Daoy (cell line): ENCODE measurements at places on chromosomes 5 and 9.

DNA sequence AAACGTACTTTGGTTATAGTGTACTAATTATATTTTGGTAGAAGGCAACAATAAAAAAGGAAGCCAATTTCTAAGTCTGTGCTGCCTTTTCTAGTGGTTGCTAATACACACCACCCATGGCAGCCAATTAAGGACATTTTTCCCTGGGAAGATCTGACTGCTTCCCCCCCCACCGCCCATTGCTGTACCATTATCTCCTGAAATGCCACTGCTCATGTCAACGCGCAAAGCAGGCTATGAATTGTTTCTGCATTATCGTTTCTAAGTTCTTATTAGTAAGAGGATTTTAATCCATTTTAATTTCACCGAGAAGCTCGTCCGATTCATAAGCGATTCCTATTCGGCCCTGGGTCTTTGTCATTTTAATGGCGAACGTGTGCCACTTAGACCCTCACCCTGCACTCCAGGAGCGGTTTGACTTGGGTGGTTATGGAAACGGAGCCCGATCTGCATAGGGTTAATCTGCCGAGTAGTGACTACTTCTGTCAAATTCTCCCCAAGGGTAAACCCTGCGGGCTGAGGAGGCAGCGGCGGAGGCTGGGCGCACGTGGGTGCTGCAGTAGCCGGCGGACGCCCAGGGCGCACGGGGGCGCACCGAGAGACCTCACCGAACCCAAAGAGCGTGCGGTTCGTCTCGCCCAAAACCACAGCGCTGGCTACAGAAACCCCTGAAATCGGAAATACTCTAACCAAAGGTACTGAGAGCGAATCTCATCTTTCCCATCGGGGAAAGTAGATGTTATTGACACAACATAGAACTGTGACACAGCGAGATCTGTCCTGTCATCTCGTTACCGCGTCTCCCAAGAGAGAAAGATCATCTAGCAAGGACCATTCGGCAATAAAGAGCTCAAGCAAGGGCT, 55.8 kb upstream of the SHC3 start:
- peak; percentile 71 for DNase-seq

DNA sequence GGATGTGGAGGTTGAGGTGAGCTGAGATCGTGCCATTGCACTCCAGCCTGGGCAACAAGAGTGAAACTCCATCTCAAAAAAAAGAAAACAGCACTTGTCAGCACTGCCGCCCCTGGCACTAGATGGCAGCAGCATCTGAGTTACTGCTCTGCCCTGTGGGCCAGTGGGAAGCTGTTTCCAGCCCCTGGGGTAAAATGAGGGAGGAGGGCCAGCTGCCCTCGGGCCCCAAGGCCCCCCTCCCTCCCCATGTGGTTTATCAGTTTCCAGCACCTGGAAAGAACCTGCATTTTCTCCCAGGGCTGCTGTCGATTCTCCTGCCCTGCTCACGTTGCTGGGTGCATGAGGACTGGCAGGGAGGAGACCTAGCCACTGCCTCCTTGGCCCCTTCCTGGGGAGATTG, 13.2 kb upstream of the CEL start:
- peak; percentile 28 for DNase-seq

GRCh38 chr9:15139469-15139868, 167.5 kb downstream of the TTC39B start:
- DNase-seq = no peak

DNA sequence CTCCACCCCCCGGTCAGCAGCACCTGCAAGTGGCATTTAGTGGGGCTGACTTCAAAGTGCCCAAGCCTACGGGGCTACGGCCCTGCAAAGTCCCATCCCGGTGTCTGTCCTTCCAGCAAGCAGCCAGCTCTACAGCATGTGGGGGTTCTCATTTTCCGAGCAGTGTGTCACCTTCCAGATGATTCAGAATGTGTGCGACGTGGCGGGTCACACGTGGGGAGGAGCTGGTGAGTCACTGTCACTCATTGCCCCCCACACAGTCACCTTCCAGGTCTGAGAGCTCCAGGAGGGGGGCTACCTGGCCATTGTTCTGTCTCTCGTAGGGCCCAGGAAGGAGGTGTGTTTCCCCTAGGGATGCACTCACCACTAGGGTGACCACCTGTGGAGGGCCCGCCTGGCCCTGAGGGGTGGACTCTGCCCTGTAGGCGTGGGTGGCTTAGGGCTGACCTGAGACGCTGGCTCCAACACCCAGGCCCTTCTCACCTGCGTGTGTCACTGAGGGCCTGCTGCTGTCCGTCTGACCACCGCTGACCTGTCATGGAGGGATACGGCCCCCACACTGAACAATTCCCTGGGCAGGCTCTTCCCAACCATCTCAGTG, 70.2 kb downstream of the SEMA4D start:
- peak; percentile 65 for DNase-seq

DNA sequence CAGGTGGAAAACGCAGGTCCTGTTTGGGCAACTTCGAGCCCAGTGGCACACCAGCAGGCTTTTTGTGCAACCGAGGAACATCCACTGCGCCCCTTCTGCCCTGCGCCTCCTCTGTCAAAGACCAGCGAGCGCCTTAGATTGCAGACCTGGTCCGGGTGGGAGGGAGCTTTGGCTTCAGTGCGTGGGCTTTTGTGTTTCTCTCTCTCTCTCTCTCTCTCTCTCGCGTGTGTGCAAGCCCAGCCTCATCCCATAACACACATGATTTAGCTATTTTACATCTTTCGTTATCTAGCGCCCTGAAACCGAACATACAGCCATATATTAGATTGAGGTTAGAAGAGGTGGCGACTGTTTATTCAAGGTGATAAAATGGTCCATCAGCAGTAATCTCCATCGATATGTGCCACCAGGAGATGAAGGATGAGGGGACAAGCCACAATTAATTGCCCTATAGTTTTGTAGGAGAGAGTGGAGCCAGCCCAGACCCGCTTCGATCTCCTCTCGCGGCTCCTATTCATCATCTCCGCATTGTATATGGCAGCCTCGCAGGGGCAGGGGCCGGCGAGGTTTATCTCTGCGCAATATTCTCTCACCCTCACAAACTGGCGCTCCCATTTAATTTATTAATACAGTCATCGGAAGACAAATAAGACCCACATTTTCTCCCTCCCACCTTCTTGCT, 5.3 kb downstream of the PRDM6 start:
- DNase-seq = no peak

GRCh38 chr5:80231243-80231642, 24.6 kb downstream of the SERINC5 start:
- peak; percentile 80 for DNase-seq

DNA sequence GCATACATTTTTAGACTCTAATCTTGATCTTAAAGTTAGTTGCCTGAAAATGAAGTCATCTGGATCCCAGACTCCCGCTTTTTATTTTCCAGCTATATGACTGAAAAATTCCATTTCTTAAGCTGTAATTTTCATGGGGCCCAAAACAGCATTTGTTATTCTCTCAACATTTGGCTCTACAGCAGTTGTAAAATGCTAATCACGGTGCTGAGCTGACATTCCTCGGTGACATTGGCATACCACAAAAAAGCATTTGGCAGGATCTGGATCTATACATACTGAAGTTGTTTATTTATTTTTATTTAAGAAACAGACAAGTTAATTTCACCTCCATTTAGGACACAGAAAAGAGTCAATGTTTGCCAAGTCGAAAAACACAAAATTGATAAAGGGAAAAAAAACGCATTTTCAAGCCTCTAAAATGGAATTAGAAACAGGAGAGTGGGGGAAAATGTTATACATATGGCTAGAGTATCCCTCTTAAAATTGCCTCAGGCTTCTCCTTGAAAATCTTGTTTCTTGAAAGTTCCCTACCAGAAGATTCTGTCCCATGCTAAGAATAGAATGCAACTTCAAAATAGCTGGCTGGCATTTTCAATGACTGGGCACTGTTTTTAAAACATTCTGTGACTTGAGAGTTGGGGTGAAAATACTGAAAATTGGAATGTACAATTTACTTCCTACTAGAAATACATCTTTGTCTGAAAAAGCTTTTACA, 207.5 kb upstream of the TBCA start:
- no peak for DNase-seq

- DNase-seq = no peak
Measured at GRCh38 chr5:89480406-89481007, 597.5 kb upstream of the MEF2C start.

- peak; percentile 80 for DNase-seq
Measured at GRCh38 chr9:115115117-115115880, 2.7 kb downstream of the TNC start.

- DNase-seq = no peak
Measured at GRCh38 chr5:16871746-16872339, 64.2 kb downstream of the MYO10 start.

GRCh38 chr9:113269871-113270270, 5.5 kb downstream of the CDC26 start:
- DNase-seq = no peak

DNA sequence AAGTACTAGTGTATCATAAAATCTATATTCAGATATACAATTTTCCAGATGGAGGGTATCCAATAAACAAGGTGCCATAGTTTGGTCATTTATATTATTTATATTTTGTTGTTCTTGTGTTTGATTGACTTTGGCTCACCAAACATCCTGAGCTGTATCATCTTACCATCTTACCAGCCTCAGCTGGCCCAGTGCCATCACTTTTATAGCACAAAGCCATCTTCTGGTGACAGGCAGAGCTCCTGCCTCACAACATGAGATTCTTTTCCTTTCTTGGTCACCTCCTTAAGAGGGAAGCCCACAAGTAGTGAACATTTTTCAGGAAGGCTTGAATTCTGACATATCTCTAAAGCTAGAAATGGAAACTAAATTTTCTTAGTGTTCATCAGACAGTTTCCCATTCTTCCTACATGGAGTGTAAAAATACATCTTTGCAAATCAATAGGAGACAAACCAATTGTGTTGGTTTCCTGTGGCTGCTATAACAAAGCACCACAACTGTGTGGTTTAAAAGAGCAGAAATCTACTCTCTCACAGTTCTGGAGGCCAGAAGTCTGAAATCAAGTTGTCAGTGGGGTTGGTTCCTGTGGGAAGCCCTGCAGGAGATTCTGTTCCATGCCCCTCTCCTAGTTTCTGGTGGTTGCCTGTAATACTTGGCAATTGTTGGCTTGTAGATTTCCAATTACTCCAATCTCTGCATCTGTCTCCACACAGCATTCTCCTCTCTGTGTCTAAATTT, 341.8 kb downstream of the MAN2A1 start:
- DNase-seq = no peak

DNA sequence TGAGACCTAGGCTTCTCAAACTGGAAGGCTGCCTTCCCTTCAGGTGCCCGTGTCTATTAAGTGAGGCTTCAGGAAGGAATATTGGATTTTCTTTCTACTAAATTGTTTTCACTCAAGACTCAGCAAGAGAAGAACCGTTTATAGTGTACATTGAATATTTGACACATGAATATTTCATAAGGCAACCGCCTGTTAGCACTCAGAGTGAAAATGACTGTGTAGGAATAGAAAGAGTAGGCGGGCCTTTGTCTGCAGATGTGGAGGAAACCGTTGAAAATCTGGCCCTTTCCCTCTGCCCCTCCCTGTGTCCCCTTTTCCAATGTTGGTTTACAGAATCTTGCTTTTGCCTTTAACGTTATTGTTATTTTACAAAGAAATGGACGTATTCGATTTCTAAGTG, 6.2 kb downstream of the SAP30L start:
- no peak for DNase-seq

DNA sequence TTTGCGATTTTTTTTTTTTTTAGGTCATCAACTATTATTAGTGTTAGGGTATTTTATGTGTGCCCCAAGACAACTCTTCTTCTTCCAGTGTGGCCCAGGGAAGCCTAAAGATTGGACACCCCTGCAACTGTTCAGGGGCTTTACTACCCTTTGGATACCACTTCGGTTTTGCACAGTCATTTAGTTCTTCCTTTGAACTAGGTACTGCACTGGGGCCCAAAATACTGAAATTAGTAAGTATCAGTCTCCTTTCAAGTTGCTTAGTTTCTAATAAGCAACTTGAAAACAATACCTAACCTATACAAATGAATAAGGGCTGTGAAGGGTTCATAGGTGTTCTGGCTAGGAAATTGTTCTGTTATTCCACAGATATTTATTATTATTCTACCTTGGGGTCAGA, 45.3 kb downstream of the CWC27 start:
- no peak for DNase-seq

GRCh38 chr5:61263561-61264272, 68.3 kb upstream of the ZSWIM6 start:
- DNase-seq = no peak

- DNase-seq = peak; percentile 89
Measured at GRCh38 chr5:132674671-132675506, 1.1 kb downstream of the IL4 start.

GRCh38 chr5:176529741-176530141, 7.5 kb downstream of the RNF44 start:
- no peak for DNase-seq

DNA sequence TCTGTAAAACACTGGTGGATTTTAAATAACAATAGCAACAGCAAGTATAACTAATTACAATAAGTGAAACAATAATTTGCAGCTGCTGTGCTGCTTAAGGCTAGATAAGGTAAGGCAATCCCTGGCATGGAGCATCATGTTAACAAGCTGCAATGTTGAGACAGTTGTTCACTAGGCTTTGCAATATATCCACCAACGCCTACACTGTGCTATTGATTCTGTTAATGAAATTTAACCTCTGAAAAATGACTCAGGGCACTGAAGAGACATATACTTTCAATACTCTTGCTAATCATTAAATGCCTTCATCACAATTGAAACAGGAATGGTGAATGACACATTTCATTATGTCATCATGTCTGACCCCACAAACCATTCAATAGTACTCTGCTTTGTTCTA, 255.0 kb downstream of the EFNA5 start:
- no peak for DNase-seq

- no peak for DNase-seq
Measured at GRCh38 chr9:5392285-5392684, 45.4 kb downstream of the PLGRKT start.

- DNase-seq = no peak
Measured at GRCh38 chr5:45098483-45098882, 289.7 kb downstream of the MRPS30 start.

- peak; percentile 1 for DNase-seq
Measured at GRCh38 chr9:138067613-138068367, 190.2 kb downstream of the CACNA1B start.

DNA sequence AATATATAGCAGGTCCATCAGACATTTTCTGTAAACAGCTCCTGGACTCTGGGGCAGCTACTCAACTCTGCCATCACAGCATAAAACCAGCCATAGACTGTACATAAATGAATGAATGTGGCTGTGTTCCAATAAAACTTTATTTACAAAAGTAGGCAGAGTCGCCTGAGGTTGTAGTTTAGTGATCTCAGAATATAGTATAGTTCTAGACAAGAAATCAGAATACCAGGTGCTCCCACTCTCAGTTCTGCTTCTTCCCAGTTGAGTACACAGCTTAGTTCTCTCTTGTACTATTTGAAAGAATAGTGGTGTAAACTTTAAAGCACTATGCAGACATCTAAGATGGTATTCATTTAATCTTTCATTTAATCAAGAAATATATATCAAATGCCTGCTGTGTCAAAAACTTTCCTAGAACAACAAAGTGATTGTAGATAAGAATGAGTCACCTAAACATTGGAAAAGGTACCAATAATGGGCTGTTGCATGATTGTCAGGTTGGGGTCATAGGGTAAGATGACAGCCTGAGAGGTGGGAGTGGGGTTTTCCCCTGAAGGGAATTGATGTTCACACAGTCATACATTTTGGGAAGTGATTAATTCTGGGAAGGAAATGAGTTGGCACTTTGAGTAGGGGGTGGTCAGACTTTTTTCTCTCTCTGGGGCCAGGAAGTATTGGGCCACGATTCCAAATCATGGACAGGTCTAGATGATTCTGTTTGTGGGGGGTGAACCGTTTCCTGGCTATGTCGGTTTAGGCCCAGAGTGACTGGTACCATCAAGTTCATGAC, 37.0 kb downstream of the TNFSF8 start:
- DNase-seq = peak; percentile 74

GRCh38 chr9:4905135-4905490, 80.0 kb upstream of the JAK2 start:
- DNase-seq = peak; percentile 15

GRCh38 chr5:68999181-68999580, 94.6 kb upstream of the SLC30A5 start:
- no peak for DNase-seq
